Fibroblast of lung (primary cell): ENCODE measurements at places on chromosomes 7 and 10.

DNA sequence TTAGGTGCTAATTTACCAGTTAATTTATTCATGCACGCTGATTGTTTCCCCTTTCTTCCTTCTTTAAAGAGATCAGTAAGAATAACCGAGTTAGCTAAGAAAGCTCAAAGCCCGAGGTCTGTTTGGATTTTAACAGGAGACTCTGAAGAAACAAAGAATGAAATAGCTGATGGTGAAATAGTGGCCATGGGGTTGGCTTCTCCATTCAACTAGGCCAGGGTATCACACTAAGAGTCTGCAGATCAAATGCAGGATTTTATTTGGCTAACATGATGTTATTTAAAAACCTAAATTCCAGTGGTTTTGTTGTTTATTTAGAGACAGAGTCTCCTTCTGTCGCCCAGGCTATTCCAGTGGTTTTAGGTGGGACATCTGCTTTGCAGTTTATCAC lies 65.2 kb upstream of the SYPL1 start:
- peak; percentile 51 for DNase-seq

DNA sequence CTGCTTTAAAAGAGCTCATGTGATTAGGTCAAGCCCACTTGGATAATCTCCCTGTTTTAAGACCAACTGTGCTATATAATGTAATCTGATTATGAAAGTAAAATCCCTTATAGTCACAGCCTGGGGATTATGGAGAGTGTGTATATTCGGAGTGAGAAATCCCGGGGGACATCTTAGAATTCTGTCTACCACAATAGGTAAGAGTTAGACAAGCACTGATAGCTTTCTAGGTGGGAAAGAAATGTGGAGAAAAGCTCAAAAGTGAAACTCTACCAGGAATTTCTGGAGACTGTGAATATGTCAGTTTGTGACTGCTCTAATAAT lies 2.9 kb upstream of the VCL start:
- DNase-seq, result no peak

DNA sequence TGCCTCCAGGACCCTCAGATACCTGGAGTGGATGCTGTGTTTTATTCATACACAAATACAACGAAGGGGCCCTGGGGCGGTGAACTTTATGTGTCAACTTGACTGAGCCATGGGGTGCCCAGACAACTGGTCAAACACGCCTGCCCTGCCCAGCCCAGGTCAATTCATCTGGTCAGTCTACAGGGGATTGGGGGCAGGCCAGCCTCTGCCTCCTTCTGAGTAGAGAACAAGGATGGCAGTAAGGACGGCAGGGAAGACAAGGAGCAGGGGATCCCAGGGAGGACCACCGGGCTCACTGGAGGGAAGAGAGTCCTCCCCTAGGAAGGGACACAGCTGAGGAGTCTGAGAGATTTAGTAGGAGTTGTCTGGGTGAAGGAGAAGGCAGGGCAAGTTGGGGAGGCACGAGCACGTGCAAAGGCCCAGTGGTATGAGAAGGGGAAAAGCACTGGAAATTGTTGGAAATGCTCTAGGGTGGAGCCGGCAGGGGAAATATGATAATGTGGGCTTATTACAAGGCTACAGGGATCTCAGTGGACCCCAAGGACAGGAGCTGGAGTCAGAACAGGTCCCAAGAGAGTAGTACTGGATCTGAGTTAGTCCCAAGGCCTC lies 63.4 kb downstream of the MYL10 start:
- no peak for DNase-seq

GRCh38 chr10:31935678-31936077 lies 7.0 kb upstream of the ARHGAP12 start:
- no peak for DNase-seq

DNA sequence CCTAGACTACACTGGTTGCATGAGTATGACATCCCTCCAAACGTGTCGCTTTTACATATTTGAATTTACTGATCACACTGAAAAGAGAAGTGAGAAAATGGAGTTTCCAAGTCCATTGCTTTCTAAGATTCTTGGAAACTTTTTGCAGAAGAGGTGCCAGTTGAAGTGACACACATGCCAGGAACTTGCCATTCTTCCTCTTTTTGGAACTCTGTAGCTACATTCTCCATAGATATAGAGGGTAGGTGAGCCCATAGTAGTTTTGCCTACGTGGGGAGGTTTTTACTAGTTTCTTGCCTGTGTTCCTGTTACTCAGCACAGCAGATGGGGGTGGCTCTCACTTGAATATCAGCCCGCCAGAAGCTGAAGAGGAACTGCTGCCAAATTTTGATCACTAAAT lies 286.6 kb upstream of the NRP1 start:
- no peak for DNase-seq

GRCh38 chr7:27210441-27211083 lies 10.7 kb upstream of the HOXA13 start:
- peak; percentile 27 for DNase-seq

DNA sequence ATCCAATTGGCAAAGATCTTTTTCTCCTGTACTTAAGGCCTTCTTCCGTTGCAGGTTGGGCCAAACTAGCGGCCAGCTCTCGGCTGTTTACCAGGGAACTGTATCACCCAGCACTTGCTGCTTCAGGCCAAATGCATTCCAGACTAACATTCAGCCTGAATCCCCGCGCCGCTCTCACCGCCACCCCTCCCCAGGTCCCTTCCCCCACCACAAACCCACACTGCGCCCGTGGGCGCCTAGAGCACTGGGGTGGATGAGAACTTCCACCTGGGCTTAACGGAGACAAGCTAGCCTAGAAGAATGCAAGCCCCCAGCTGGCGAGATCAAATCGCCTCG lies 676 bp downstream of the TCAF1 start:
- DNase-seq, result peak; percentile 72

- no peak for DNase-seq
Measured at GRCh38 chr7:39433550-39433949, 132.7 kb upstream of the YAE1 start.

DNA sequence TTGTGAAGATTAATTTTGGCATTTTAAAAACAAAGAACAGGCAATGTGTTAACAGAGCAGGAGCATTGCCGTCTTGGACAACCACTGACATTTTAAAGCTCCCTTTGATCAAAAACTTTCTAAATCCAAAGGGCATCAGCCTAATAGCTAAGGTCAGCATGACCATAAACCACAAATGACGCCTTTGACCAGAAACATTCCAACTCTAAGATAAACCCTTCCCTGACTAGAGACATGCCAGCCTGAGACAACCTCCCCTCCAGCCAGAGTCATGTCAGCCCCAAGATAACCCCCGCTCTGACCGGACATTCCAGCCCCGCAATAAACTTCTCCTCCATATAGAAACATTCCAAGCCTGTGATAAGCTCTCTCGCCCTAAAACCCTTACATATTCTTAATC lies 949.4 kb upstream of the POT1 start:
- no peak for DNase-seq

GRCh38 chr7:95690367-95690947 lies 81.9 kb upstream of the DYNC1I1 start:
- DNase-seq, result peak; percentile 38
